GM13976 (cell line): ENCODE measurements at places on chromosomes 11 and 22.
A peak's percentile ranks its signal among the peaks of the same experiment; 100 is the strongest.

DNA sequence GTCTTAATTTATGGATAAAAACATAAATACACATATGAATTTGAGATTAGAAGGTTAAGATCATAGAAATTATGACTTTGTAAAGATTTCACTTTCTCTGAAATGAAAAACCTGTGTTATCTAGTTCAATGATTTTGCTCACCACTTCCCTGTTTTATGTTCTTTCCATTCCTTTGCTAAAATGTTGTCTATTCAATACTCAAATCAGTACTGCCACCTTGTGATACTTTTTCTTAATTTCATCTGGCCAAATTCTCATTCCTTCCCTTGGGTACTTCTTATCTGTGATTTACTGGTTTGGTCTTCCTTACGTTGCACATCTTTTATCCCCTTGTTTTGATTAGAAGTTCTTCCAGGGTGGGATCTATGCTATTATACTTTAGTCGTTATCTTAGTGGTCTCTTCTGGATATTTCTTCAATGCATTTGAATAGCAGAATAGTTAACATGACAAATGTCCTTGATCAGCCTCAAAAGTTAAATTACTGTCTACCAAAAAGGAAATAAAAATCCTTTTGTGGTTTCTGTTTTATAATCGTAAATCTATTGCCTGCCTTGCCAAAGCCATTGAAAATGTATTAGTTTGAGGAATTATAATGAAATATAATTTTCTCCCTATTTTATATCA is 197.0 kb downstream of the PGR start:
- no peak for DNase-seq

- no peak for DNase-seq
These were observed 63.0 kb downstream of the TNRC6B start for GRCh38 chr22:40240686-40241085.

GRCh38 chr22:30036656-30037055 is 43.6 kb upstream of the HORMAD2 start:
- no peak for DNase-seq

GRCh38 chr11:130631119-130631518 is 182.7 kb downstream of the ADAMTS15 start:
- DNase-seq: no peak

DNA sequence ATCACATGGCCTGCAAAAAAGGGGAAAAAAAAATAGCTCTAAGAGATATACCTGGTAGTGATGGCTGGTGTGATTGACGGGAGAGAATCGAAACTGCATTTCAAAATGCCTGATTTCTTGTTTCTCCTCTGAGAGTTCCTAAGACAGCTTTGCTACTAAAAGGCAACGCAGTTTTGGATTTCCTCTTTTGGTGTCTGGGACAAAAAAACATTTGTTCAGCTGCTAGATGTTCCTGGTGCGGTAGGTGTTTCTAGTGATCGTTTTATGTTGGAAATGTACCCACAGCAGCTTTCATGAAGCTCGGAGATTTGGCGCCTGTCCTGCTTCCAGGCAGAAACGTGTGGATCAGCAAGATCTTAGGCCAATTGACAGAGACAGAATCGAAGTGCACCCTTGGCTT is 18.1 kb downstream of the P2RX3 start:
- no peak for DNase-seq

GRCh38 chr11:111735262-111736116 is 30.7 kb downstream of the PPP2R1B start:
- no peak for DNase-seq

DNA sequence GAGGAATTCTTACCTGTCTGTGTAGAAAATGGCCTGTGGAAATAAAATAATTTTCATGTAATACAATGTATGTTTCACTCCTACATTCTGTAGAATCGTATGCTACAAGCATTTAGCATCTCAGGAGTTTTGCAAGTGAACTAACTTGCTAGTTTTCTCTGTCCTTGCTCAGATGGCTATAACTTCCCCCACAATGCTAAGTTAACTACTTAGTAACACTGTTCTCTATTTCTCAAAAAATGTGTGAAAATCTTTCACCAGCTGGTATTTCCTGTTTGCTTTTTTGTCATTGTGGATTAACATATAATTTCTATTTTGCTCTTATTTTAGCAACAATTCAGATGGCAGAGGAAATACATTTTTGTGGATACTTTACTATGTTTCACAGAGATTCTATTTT is 4.4 kb downstream of the OR4S2 start:
- DNase-seq: no peak

DNA sequence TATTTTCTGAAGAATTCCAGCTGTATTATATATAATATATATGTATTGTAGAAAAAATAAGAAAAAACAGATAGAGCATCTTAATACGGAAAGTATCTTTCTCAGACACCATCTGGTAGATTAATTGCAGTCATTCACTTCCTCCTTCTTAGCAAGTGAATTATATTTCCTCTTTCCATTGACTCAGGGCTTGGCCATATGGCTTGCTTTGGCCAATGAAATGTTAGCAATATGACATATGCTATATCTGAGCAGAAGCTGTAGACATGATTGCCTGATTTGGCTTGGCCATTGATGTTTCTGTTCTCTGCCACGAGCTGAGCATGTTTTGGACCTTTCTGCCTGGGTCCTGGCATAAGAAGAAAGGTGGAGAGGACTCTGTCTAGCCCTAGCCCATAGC is 34.4 kb upstream of the ZBED5 start:
- DNase-seq: no peak

- DNase-seq: no peak
These were observed 99.8 kb downstream of the MORC2 start for GRCh38 chr22:30868663-30869385.

DNA sequence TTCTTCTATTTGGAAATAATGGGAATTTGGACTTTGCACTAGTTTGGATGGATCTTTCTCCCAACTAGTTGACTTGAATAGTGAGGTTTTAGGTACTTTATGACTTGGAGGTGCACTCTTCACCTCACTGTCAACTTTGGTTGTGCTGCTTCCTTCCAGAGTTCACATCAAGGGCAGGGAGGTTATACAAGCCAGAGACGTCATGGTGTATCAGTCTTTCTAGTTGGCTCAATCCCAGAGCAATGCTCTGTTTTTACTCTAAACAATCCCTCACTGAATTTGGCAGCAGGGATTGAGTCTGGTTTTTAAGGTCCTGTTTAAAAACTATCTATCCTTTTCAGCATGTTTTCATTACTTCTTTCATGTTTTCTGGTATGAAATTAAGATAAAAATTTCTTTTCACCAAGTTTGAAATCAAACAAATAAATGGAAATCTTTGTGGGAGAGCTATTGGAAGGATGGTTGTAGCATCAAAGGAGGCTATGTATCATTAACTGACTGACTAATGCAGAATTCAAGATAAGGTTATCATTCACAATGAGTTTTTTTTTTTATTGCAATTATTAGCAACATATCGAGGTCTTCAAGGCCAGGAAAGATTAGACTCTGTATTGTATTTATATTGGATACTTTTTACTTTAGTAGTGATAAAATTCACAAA is 28.0 kb upstream of the ZBED5 start:
- DNase-seq: no peak

DNA sequence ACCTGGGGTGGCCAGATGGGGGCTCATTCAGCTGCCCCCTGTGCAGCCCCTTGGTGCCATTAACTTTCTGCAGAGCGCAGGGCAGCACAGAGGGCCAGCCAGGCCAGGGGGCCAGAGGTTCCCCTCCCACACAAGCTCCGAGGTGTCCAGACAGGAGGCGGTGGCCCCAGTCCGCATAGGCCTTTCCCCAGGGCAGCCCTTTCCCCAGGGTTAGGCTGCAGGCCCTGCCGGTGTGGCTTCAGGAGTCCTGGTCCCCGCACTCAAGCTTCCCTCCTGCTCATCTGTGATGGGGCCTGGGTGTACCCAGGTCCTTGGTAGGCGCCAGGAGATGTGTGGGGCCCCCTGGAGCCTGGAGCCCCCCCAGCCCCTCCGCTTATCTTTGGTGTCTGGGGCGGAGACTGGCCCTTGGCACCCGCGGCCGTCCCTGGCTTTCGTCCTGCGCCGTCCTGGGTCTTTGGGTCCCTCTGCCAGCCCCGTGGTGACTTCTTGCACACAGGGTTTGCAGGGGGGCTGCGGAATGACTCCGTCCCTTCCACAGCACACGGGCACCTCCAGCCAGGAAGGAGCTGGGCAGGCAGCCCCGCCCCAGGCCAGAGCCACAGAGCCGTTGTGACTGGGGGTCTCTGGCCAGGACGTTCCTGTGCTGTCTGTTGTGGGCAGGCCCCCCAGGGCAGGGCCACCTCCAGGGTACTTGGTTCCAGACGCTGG is 8.9 kb downstream of the BRSK2 start:
- no peak for DNase-seq

GRCh38 chr11:64060263-64060860 is 24.6 kb downstream of the FLRT1 start:
- DNase-seq: no peak

DNA sequence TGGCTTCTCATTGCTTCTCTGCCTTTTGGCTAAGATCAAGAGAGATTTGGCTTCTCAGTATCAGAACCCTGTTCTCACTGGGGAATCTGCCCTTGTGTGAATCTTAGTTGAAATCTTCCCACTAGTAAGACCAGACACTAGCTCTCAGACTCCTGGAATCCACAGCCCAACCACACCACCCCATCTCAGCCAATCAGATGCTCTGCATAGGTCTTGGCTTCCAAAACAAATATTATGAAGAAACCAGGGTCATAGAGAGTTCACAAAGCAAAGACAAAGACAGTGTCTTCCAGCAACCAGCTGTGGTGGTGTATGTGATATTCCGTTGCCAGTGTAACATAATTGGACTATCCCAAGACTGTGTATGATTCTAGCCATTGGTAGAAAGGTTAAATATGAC is 5.4 kb downstream of the OR8B12 start:
- DNase-seq: no peak

- no peak for DNase-seq
These were observed 214.5 kb downstream of the BARX2 start for GRCh38 chr11:129590030-129590752.

DNA sequence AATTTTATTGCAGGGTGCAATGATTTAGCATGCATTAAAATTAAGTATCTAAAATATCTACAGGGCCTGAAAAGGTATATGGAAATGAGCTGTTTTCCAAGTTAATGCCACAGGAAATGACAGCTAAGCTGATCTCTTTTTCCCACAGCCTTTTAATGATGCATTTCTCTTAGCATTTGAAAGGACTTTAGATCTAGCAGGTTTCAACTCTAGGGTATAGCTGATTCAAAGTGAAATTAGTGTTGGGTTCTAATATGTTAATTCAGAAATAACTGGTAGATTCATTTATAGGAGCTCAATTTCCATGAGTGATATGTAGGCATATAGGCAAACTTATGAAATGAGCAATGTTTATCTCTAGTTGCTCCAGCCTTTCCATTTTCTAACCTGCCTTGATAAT is 274.2 kb downstream of the CASP12 start:
- DNase-seq: no peak

DNA sequence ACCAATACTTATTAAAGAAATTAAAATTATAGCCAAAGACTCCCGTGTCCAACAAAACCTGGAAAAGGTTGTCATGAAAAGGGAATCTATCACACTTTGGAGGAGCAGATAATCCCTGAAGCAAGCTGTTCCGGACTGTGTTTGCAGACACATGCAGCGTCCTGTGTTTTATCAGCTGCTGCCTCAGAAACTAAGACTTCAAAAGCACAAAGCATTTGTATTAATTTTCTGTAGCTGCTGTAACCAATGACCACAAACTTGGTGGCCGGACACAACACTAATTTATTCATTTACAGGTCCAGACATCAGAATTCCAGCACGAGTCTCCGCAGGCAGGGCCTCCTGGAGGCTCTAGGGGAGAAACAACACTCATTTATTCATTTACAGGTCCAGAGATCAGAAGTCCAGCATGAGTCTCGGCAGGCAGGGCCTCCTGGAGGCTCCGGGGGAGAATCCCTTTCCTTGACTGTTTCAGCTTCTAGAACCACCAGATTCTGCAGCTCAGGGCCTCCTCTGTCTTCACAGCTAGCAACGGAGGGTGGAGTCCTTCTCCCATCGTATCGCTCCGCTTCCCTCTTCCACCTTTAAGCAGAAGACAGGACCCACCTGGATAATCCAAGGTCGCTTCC is 465.3 kb downstream of the BRD1 start:
- DNase-seq: no peak

GRCh38 chr22:45877036-45877380 is 100.0 kb downstream of the WNT7B start:
- DNase-seq: no peak

DNA sequence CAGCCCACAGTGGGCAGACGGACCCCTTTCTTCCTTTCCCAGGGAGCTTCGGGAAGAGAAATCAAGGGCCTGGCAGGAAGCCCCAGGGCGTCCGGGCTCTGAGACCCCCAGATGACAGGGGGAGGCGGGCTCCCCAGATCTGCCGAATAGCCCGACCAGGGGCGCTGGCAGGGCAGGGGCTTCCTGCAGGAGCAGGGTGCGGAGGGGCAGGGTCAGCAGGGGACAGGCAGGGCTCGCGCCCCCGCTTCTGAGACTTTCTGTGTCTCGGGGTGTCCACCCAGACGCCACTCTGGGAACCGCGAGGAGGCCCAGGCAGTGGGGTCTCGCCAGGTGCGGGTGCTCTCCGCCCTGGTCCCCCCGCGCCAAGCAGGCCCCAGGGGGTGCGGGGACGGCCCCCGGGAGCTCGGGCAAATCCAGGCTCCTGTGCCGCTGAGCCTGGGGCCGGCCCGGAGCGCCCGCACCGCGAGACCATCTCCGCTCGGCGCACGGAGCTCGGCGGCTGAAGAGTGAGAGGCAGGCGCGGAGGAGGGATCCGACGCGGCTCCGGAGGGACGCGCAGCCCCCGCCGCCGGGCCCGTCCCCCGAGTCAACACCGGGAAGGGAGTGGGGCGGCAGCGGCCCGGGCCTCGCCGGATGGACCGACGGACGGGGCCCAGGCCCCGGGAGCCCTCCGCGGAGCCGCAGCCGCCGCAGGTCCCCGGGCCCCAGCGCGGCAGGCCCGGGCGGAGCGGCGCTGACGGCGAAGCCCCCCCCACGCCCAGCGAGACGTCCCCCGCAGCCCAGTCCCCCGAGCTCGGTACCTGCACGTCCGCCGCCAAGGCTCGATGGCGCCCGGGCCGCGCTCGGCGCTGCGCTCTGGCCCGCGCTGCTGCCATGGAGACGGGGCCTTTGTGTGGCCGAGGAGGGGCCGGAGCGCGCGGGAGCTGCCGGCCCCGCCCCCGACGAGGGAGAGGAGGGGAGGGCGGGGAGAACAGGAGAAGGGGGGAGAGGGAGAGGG is at the start of gene PLXNB2:
PLXNB2 (minus strand) TSS at position 894 of the 997 bp plus-strand sequence. CDS start 17,062 bp downstream, outside the sequence.
- DNase-seq: peak; percentile 94

GRCh38 chr11:128471138-128471661 is 116.2 kb downstream of the ETS1 start:
- DNase-seq: peak; percentile 64

GRCh38 chr11:122098261-122098980 is 17.6 kb downstream of the BLID start:
- DNase-seq: no peak
